Right lung (tissue), 10 donors: ENCODE measurements at places on chromosomes 5 and 9. TPM values are rescaled to one million over a fixed set of nuclear protein-coding genes. Genes with fewer than 3 reads are reported as not detected.

Gene SMIM33
- 0.05 TPM for polyA plus RNA-seq

Gene SLC6A18
- polyA plus RNA-seq: 0.09 TPM

Gene SPINK1
- 1.0 TPM for polyA plus RNA-seq

Gene CD72
- 3.4 TPM for polyA plus RNA-seq

Gene ARSI
- polyA plus RNA-seq: 21.9 TPM

Gene CENPH
- 31.5 TPM for polyA plus RNA-seq

GRCh38 chr5:43268188-43268820 is 44.9 kb downstream of the HMGCS1 start:
- no peak for DNase-seq

DNA sequence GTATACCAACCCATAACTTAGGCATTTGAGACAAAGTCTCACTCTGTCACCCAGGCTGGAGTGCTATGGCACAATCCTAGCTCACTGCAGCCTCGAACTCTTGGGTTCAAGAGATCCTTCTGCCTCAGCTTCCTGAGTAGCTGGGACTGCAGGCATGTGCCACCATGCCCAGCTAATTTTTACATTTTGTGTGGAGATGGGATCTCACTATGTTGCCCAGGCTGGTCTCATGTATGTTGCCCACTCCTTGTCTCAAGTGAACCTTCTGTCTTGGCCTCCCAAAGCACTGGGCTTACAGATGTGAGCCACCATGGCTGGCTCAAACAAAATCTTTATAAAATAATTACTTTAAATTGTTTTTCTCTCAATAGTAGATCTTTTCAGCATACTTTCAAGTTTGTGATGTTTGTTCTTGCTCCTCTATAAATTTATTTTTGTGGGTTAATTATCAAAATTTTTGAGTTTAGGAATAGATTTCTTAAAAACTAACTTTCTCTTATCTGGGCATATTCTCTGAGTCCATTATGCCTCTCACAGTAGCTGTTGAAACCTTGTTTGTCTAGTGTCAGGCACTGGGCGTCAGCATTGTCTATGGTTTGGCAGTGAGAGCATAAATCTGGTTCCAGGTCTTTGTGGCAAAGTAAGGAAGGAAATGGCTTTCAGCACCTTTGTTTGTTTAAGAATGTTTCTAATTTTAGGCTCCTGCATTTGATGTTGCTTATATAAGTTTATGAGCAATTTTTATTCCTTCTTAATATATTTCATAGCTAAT is 38.7 kb downstream of the NLN start:
- no peak for DNase-seq

DNA sequence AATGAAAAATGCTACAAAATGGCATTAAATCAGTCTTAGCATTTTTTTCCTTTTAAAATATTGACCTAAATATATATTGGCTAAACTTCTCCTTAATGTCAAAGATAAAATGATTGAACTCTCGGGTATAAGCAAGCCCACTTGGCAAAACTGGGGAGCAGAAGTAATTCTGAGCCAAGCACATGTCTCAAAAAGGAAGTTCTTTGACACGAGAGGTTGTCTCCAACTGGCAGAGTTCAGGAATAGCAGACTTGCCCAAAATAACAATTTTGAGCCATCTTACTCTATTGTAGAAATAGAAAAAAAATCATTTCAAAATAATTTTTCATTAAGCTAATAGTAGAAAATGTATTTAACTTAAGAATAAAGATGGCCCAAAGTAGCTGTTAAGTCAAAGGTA is 10.4 kb upstream of the MLLT3 start:
- DNase-seq: no peak

DNA sequence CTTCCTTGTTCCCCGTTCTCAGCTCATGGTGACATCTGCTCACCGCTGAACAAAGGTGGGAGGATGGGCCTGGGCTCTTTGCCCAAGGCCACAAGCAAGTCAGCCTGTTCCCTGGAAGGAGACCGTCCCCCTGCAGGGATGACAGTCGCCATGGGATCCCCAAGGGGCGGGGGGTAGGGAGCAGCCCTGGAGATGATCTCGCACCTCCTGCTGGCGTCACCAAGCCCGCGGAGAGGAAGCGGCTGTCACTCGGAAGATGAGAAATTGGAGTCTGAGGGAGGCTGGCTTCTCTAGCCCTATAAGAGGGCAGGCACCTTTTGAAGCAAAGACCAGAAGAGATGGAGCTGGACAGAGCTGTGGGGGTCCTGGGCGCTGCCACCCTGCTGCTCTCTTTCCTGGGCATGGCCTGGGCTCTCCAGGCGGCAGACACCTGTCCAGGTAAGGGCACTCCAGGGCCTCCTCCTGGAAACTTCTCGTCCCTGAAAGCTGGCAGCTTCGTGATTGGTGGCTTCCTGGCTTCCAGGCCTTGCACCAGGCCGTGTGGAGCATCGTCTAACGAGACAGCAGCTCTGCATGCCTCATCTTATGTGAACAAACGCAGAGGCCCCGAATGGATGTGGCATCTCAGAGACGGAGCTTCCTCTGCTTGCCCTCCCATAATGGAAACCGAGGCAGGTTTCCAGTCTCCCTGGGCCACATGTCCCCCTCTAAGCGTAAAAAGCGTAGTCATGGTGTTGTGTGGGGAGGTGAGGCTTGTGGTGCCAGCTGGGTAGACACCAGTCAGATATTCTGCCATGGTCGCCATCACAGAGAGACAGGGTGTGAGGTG is at the start of gene FCN2:
FCN2 (plus strand) TSS at position 327 of the 829 bp plus-strand sequence; CDS start at position 339, 12 bp downstream.
- no peak for DNase-seq

- DNase-seq: no peak
These were observed 22.2 kb upstream of the ASS1 start for GRCh38 chr9:130422546-130422945.

GRCh38 chr9:123814496-123814895 is 115.4 kb downstream of the DENND1A start:
- no peak for DNase-seq

GRCh38 chr5:45533663-45534062 is 162.5 kb downstream of the HCN1 start:
- no peak for DNase-seq

DNA sequence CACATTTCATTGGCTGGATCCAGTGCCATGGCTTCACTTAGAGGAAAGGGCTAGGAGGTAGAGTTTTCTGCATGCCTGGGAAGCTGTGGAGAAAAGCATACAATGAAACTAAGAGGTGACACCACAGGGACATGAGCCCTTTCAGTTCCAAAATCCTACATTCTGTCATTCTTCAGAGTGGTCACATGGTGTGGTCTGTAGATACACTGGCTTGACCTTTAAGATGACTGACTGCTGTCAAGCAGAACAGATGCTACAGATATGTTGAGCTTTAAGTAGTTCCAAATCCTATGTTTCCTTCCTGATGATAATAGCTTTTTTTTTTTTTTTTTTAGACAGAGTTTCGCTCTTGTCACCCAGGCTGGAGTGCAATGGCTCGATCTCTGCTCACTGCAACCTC is 26.2 kb downstream of the DMRT3 start:
- DNase-seq: no peak

- no peak for DNase-seq
These were observed 1862.4 kb upstream of the ACO1 start for GRCh38 chr9:30522061-30522460.

- DNase-seq: no peak
These were observed 92.1 kb downstream of the CDKN2A start for GRCh38 chr9:21902136-21902535.
